ENCODE measurements at places on chromosomes 7 and 10.

- DNase-seq: no peak
Measured at GRCh38 chr10:35386594-35387174, 50.4 kb downstream of the CCNY start.

DNA sequence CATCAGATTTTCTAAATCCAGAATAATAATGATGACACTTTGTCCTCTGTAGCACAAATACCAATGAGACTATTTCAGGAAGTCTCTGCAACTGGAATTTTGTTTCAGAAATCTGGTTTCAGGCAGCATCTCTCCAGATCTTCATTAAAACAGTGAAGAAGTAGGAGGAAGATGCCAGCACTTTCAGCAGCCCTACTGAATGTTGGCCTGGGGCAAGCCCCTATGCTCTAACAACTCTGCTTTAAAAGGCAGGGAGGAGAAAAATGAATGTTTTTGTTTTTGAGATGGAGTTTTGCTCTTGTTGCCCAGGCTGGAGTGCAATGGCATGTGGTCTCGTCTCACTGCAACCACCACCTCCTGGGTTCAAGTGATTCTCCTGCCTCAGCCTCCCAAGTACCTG, 7.2 kb upstream of the CAV1 start:
- no peak for DNase-seq

DNA sequence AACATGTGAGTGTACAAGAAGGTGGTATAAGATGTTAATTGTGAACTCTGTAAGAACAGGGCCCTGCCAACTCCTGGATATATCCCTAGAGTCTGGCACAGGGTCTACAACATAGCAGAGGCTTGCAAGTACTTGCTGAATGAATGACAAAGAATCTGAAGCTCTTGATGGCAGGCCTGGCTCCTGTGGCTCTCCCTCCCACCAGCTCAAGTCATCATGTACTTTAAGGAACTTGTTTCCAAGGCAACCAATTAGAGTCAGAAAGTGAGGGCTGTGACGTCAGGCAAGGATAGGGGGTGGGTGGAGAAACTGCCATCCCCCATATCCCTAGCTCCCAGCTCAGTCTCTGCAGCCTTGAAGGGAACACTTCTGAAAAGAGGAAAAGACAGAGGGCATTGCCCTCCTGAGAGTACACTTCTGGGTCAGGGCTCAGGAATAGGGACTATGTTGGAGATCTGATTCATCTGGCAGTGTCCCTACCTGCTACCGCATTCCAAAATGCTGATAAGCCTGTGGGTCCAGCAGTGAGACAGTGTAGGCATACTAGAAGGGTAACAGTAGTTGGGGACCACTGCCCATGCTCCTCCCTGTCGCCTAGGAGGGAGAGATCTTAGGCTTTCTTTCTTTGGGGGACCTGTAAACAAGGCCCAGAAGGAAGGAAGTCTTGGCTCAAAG, 34.6 kb upstream of the BTRC start:
- no peak for DNase-seq

GRCh38 chr7:74271742-74272141, 17.5 kb upstream of the CLIP2 start:
- DNase-seq: no peak

- DNase-seq: no peak
Measured at GRCh38 chr7:106535234-106535932, 125.6 kb downstream of the CCDC71L start.

DNA sequence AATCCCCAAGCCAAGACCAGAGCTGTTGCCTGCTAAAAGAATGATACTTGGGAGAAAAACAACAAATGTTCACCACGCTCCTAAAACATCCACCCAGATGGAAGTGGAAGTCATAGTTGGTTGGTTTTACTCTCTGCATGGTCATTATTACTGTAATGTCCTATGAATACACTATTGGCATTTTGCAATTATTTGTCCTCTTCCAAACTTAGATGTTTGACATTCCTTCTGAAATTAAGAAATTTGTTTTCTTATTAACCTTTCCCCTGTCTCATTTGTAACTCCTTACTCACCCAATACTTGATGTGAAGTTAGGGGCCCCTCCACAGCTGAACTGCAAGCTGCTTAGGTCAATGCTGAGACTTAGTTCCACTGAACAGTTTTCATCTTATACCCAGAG, 383.3 kb downstream of the INHBA start:
- no peak for DNase-seq

GRCh38 chr7:143315776-143316175, at the start of gene CLCN1:
TSS of gene CLCN1 (plus strand) at chr7:143316111. CDS start at chr7:143316213, 102 bp downstream.
- no peak for DNase-seq

GRCh38 chr7:593324-594115, 73.9 kb upstream of the PDGFA start:
- DNase-seq: no peak

- DNase-seq: no peak
Measured at GRCh38 chr7:5429857-5430611, 6.4 kb upstream of the TNRC18 start.

GRCh38 chr10:78716043-78716660, 352.6 kb upstream of the ZMIZ1 start:
- DNase-seq: no peak

DNA sequence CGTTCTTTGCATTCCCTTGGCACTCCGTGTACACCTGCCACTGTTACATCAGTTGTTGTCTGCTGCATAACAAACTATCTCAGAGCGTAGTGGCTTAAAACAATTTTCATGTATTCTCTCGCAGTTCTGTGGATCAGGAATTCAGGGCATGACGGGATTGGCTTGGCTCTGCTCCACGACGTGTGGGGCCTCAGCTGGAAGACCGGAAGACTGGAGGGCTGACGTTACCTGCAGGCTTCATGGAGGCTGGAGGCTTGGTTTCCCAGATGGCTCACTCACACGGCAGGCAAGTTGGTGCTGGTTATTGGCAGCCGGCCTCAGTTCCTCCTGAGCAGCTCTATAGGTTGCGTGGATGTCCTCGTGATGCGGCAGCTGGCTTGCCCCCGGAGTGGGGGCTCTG, 25.5 kb downstream of the NYAP1 start:
- DNase-seq: no peak

DNA sequence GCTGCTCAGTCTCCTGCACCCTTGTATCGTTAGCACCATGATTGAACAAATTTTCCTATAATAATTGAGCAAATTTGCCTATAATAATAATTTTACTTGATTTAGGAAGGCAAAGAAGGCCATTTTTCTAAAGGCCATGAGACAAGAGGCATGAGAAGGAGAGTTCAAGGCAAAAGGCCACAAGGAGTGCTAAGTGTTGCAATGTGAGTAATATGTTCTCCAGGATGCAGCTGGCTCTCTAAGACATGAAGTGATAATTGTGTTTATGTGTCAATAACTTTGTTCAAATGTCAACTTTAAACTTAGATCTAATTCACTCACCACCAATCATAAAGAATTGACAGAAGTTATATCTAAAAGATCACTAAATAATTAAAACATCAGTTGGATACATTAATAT, 53.8 kb downstream of the SGCE start:
- no peak for DNase-seq

DNA sequence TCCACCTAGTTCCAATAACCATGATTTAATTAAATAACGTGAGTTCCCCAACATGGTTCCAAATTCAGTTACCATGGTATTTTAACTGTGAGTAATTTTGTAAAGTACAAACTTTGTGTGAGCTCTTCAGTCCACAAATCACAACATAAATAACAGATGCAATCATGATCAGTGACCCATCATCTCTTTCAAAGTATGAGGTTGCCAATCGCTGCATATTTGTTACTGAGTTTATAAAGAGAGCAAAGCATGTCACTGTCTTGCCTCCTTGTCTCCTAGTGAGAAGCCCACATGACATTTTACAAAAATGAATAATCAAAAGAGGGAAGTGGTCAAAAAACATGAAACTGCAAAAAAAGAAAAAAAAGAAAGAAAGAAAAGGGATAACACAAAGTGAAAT, 69.1 kb upstream of the PDSS1 start:
- no peak for DNase-seq

- no peak for DNase-seq
Measured at GRCh38 chr7:102320601-102321350, 34.1 kb downstream of the SH2B2 start.

- no peak for DNase-seq
Measured at GRCh38 chr10:132914732-132915131, 27.6 kb downstream of the CFAP46 start.

DNA sequence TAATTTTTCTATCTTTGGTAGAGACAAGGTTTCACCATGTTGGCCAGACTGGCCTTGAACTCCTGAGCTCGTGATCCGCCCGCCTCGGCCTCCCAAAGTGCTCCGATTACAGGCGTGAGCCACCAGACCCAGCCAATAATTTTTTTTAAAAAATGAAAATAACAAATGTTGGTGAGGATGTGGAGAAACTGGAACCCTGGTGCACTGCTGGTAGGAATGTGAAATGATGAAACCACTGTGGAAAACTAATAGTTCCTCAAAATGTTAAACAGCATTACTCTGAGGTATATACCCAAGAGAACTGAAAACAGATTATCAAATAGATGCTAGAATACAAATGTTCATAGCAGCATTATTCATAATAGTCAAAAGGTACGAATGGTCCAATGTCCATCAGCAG, 23.0 kb upstream of the YWHAG start:
- DNase-seq: no peak

GRCh38 chr7:131556053-131556908, at the start of gene PODXL:
TSS of gene PODXL (minus strand) at chr7:131556628. CDS start at chr7:131556359, 269 bp downstream.
- DNase-seq: peak; percentile 24

GRCh38 chr7:151570366-151570915, 50.7 kb upstream of the RHEB start:
- no peak for DNase-seq

- no peak for DNase-seq
Measured at GRCh38 chr10:77643795-77644468, 6.3 kb upstream of the KCNMA1 start.

DNA sequence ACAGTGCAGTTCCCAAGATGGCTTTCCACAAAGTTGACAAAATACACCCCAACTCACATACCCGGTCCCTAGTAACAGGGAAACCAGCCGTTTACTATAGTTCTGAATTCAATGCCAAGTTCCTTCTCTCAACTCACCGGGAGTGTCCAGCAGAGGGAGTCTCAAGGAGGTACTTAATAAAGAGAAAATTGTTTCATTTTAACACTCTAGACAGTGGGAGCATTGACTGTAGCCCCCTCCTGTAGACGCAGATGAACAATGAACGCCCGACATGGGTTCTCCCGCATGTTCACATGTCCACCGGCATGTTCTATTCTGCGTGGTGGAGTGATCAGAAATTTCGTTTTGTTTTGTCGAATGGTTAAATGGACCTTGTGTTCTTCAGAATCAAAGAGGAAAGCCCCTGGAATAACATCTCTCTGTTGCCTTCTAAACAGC, 1.9 kb downstream of the HIPK2 start:
- DNase-seq: peak; percentile 57

- no peak for DNase-seq
Measured at GRCh38 chr7:25854608-25855497, 297.1 kb upstream of the NFE2L3 start.

GRCh38 chr7:148708026-148708885, 9.6 kb downstream of the CUL1 start:
- DNase-seq: no peak

GRCh38 chr10:112985690-112986543, 35.9 kb downstream of the TCF7L2 start:
- DNase-seq: no peak
